ENCODE measurements at places on chromosomes 2 and 18.

DNA sequence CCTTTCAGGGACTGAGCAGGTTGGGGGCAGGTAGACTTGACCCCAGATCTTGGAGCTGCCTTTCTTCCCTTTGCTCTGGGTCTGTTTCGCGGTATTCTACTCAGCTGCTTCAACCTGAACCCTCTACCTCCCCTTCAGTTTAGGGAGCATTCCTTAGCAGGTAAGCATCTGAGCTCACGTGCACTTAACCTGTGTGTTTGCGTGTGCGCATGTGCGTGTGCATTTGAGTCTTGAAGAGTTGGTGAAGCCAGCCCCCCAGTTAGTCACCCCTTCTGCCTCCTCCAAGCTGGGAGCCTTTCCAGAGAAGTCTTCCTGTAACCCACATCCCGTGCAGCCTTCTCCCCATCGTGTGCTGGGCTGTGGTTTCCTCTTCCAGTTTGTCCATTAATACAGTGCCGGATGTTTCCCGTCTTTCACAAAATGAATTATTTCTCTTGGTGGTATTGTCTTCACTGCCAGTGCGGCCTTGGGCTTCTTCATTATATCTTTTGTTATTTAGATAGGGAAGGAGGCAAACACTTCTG, 33.2 kb downstream of the B3GNT2 start:
- no peak for DNase-seq

DNA sequence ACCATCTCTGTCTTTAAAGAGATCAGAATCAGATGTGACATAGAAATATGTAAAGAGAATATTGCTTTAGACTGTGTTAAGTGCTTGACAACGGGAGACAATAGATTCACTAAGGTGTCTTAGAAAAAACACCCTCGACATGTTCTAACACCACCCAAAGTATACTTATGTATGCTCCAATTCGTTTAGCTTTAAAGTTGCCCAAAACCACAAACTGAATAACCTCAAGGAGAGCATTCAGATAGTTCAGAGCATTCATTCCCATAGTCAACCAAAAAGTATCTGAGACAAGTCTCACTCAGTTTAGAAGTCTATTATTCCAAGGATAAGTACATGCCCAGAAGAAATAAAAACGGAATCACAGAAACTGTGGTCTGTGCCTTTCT, 96.4 kb downstream of the KYNU start:
- DNase-seq = no peak

- DNase-seq = no peak
These were observed 81.6 kb upstream of the NFU1 start for GRCh38 chr2:69518841-69519240.

GRCh38 chr2:53018825-53019425, 748.7 kb upstream of the CHAC2 start:
- DNase-seq = no peak

GRCh38 chr18:70299393-70299792, 10.5 kb downstream of the SOCS6 start:
- DNase-seq = no peak

DNA sequence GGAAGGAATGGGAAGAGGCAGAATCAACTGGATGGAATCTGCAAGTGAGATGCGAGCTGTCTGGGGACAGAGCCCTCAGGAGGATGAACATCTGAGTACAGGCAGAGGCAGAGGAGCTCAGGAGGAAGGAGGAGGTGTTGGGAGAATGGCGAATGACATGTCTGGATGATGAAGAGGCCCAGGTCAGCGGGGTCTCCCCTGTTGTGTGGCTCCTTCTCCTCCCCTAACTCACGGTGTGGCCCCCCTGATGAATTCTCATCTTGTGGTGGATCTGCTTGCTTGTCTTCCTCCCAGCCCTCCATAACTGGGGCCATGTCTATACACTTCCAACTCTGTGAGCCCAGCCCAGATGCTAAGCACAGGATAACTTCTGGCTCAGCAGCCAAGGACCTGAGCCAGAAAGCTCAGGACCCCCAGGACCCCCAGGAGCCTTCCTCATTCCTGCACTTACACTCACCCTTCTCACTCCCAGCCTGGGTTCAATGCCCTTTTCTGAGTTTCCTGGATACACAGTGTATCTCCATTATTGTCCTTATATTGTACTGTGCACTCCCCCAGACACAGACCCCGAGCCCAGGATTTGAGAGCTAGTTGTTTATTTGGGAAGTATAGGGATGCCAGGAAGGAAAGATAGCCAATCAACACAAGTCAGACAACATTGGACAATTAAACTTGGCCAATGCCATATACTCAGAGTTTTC, 678.6 kb upstream of the HS6ST1 start:
- no peak for DNase-seq

GRCh38 chr2:69384618-69385081, 2.4 kb downstream of the GFPT1 start:
- DNase-seq = no peak

DNA sequence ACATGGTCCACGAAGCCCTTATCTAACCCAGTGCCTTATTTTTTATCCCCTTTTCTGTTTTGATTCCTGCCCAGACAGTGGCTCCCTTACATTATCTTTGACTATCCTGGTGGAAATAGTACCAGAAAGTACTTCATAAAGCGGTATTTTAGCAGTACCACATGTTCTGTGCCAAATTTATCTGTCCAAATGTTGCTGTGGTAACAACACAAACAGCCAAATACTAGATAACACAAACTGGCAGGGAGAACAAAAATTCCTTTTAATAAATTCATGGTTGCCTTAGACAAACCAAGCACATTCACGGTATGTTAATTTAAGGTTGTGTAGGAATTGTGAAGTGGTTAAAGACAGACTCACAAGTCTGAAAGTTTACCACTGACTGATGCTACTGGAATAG, 187.9 kb upstream of the LHCGR start:
- no peak for DNase-seq

DNA sequence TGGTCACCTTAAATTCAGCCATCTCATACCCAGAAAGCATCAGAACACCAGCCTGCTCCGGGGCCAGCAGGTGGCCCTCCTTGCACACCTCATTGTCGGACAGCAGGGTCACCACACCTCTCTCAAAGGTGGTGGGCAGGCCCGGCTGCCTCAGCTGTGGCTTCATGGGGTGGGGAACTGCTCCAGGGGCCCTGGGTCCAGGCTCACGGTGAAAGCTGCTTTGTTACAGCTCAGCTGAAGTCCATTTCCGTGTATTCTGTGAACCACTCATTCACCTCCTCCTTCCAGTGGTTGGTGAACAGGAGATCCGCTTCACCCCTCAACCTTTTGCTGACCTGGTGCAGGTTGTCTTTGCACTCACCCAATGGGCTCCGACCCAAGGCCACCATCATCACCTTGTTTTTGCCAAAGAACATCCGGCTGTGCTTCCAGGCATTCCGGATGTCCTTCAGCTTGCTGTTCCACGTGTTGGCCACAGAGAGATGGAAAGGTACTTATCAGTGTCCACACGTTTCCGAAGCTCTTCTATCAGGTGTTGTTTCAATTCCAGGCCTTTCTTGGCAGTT, 78.6 kb upstream of the LDLRAD4 start:
- no peak for DNase-seq

GRCh38 chr2:124426122-124426521, 401.0 kb downstream of the CNTNAP5 start:
- no peak for DNase-seq

- DNase-seq = no peak
These were observed 4.8 kb downstream of the VWA3B start for GRCh38 chr2:98091738-98092137.

- no peak for DNase-seq
These were observed 5.9 kb downstream of the VAPA start for GRCh38 chr18:9919564-9920232.

DNA sequence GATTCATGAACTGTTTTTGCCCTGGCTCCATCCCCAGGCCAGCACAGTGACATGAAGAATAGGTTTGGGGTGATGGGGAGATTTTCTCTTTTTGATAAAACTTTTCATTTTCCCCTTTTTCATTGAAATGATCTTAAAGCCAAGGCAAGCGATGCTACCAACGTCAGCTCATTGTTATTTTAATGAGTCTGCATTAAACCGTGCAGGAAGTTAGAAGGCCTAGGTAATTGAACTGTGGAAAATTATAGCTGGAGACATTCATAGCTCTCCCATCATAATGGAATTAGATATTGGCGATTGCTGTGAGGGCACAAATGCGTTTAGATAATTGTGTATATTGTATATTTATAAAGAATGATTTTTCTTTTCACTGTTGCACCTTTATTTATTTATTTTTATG, 33.2 kb downstream of the SMARCAL1 start:
- DNase-seq = no peak

DNA sequence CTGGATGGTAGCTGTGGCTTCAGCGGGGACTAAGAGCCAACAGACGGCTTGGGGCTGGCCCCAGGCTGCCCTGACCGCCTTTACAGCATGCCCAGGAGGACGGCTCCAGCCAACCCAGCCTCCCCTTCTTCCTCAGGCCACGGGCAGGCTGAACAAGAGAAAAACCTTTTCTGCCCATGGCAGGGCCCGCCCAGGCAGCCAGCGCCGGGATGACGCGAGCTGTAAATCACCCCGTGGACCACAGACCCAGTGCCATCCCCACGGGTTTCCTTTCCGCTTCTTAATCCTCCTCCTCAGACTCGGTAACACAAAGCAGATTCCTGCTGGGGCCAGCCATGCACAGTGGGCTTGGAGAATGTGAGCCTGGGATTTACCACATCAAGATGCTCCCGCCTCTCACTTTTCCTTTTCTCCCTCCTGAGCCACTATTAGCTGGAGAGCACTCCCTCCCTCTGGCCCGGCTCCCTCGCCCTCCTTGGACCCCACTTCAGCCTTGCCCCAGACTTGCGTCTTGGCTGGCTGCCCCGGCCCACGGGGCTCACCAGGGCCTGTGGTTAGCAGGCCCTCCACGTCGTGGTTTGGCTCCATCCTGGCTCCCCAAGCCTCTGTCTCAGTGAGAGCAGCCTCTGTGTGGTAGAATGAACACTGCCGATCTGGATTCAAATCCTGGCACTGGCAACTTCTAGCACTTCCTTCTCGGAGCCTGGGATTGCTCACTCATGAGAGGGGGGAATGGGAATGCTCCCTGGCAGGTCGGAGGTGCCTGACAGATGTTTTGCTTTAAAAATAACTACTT, 31.4 kb downstream of the ATOH8 start:
- no peak for DNase-seq

GRCh38 chr2:191950132-191950874, 103.4 kb upstream of the CAVIN2 start:
- DNase-seq = no peak

- no peak for DNase-seq
These were observed 4.0 kb downstream of the SLC4A3 start for GRCh38 chr2:219631406-219631891.

DNA sequence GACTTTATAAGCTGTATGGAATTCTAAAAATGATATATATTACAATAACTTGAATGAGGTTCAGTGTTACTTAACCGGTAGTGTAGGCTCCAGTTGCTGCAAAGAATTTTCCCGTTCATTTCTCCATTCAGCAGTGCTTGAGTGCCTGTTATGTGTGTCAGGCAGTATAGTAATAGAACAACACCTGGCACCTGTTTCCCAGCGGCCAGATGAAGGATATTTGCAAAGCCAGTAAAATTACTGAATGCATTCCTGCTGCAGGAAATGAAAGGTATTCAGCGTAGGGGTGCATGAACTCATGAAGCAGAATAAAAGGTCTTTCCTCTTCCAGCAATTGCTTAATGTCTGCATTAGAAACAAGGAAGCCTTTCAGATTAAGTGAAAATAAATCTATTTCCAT, 18.8 kb downstream of the YPEL5 start:
- no peak for DNase-seq

- no peak for DNase-seq
These were observed 45.3 kb upstream of the PDK1 start for GRCh38 chr2:172510548-172510947.

DNA sequence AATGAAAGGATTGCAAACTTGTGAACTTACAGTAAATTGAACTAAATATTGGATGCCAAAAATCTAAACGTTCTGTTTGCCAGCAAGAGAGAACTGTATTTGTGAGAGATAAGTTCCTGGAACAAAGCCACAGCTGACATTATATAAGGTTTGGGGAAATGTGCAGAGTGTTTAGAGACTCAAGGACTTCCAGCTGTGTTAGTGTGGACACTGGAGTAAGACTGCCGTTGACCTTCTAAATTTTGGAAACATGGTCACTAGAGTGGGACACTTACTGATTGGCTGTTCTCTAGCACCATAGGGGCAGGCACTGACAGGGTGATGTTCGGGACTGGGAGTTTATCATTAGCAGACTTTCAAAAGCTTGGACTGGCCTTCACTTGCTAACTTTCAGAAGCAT, 40.5 kb downstream of the SCN9A start:
- DNase-seq = no peak

DNA sequence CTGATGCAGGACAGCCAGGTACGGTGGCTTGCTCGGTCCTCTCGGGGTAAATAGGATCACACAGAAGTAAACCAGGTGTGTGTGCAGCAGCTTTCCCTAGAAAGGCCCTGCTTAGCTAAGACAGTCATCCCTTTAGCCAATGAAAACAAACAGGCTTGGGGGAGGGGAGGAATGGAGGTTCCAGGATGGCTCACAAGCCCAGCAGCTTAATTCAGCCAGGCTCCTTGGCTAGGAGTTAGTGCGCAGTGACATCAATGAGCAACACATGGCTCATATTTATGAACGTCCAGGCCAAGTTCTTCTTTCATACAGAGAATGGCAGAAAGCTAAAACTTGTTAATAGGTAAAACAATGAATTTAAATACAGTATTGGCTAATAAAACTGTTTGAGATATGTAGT, 10.2 kb downstream of the IAH1 start:
- no peak for DNase-seq

DNA sequence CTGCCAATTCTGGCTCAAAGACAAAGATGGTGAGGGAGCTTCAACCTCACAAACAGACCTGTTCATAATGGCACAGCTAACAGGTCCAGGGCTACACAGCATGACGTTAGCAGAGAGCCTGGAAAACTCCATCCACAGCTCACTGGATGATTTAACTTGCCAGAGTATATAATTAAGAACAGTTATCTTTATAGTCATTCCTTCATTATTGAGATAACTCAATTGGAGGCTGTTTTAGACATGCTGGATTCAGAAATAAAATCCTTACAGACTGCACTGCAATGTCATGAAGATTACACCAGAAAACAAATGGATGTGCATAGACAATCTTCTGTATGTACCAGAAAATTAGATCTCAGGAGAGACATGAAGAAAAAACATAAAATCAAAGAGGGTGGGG, 55.1 kb upstream of the LYPD1 start:
- DNase-seq = no peak

DNA sequence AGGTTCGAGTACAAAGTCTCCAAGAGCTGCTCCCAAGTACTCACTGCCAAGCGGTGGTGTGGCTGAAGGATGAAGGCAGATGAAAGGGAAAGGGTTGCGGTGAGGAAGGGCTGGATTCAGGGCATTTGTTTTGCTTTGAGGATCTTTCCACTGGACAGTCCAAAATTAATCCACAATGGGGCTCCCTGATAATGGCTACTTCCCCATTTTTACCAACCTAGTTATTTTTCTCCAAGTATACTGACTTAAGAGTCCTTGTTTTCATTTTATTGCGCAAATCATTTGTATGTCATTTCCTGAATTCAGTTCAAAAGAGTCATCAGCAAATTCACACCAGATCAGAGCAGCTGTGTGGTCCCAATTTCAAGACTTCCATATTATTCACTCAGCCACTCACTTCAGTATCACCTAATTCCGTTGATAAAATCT, 464 bp upstream of the SESTD1 start:
- DNase-seq = no peak

Data from stimulated activated CD8-positive, alpha-beta memory T cell treated with anti-CD3 and anti-CD28 coated beads, Interleukin-4, amount 100 ng/mL, for 1 hour (primary cell).